ENCODE measurements at places on chromosomes 2 and 18.

GRCh38 chr2:43542285-43542933 lies 53.4 kb downstream of the THADA start:
- no peak for DNase-seq

GRCh38 chr2:170344663-170345346 lies 166.9 kb downstream of the MYO3B start:
- no peak for DNase-seq

- no peak for DNase-seq
Measured at GRCh38 chr18:79897940-79898625, 53.4 kb downstream of the SLC66A2 start.

DNA sequence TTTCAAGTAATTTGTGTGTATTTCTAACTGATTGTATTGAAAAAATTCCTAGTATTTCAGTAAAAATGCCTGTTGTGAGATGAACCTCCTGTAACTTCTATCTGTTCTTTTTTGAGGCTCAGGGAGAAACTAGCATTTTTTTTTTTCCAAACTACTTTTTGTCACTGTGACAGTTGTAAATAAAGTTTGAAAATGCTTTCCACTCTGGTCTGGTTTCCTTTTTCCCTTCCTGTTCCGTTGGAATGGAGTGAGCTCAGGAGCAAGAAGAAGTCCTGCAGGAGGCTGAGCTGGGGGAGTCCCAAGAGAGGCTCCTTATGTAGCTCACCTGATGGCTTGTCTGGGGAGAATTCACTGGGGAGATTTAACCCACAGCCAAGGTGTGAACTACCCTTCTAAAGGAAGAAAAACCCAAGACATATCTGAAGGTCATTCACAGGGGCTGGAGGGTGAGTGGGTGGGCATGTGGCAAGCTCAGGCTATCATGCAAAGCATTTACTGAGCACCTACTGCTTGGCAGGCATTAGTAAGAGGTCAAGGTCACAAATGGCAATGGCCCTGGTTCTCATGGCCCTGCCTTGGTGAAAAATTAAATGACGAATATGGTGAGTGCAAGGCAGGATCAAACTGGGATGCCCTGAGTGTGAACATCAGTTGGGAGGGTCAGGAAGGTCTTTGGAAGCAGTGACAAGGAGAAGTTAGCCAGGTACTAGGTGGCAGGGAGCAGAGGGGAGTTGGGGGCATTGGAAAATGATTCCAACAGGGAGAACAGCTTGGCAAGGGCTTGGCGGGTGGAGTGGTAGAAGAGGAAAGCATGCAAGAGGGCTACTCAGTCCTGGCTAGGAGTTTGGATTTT lies 28.7 kb downstream of the LBH start:
- DNase-seq: no peak

DNA sequence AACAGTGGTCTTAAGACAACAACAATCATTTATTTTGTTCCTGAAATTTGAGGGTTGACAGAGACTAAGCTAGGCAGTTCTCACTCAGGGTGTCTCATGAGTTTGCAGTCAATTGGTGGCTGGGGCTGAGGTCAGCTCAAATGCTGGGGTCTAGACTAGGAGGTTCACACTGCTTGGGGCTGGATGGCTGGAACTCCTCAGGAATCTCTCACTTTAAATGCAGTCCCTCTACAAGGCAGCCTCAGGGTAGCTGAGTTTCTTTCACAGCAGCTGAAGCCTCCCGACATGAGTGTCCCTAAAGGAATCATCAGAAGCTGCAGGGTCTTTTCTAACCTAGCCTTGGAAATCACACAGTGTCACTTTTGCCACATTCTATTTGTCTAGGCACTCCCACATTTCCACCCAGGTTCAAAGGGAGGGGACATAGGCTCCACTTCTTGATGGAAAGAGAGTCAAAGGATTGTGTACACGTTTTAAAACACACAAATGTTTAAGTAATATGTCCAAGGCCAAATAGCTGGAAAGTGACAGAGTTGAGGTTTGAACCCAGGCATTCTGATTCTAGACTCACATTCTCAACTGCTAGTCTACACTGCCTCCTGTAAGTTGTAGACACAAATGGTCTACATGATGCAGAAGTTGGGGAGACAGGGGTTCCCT lies 133.8 kb downstream of the ZFP36L2 start:
- DNase-seq: no peak

DNA sequence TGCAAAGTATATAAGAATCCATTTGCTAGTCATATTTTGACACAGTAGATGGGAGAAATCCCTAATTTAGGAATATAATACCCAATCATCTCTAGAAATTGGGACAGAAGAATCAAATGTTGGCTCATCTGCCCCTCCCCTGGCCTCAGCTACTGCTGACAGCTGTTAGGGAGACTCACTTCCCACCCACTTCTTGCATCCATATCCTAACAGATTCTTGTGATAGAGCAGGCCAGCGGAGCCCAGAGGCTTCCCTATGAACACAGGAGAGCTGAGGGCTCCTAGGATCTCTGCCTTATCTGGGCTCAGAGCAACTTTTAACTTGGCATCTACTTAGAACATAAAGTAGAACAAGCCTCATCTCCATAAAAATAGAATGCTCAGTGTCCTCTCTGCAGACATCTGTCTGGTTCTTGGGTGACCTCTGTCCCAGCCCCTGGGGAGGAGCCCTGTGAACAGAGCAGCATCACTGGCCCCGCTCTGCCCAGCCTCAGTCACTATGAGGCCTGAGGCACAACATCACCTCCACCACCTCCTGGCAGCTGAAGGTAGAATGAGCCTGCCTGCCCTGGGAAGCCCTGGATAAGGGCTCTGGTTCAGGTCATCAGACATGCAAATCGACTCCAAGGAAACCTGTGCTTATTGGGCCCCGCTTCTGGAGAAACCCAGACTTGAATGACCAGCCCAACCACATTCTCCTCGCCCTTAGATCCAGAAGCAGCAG lies 229.7 kb downstream of the ANKRD36B start:
- DNase-seq: no peak

DNA sequence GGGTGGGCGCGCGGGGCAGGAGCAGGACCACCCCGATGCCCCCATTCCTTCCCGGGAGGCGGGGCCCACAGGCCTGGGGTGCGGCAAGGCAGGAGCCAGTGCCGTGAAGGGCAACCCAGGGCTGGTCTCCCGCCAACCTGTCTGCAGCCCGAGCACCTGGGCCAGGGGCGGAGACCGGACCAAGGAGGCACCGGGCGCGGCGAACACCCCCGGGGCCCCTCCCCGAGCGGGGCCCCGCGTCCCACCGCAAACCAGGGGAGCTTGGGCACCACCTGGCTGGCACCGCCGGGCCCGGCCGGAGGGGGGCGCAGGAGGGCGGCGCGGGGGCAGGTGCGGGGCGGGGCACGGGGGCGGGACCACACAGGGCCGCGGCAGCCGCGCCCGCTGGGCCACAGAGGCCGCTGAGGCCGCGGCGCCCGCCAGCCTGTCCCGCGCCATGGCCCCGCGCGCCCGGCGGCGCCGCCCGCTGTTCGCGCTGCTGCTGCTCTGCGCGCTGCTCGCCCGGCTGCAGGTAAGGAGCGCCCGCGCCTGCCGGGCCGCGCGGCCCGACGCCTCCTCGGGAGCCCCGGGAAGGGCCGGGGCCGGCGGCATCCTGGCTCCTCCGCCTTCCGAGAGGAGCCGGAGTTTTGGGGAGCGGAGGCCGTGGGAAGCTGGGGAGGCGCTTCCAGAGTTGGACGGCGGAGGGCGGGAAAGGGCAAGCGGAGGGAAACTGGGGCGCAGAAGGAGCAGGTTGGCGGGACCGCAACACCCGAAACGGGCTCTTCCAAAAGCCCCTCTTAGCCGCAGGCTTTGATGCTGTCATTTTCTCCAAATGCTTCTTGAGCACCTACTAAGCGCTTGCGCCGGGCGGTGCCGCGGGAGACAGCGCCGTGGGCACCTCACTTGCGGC lies at the start of gene TNFRSF11A:
Gene TNFRSF11A, plus strand, starts transcription at position 394 of the 889 bp plus-strand sequence. Its CDS starts 43 bp downstream, at position 437.
- DNase-seq: peak; percentile 55

GRCh38 chr2:11437602-11438001 lies 28.4 kb downstream of the E2F6 start:
- DNase-seq: no peak

GRCh38 chr2:105541189-105542050 lies 142.6 kb upstream of the FHL2 start:
- no peak for DNase-seq

DNA sequence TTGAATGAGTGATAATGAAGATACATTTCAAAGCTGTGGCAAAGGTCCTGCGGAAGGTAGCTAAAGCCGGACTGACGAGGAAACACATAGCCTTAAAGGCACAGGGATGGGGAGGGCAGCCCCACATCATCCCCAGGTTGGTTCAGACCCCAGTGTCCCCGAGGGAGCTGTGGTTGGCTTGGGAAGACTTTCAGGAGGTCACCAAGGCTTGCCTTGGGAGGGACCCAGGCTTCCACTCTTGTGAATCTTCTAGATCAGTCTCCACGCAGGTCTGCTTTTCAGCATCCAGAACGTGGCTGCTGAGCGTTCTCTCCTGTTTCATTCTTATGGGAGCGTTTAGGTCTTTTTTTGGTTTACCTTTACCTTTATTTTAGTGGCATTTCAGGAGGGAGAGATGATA lies 16.8 kb downstream of the KIF1A start:
- no peak for DNase-seq

DNA sequence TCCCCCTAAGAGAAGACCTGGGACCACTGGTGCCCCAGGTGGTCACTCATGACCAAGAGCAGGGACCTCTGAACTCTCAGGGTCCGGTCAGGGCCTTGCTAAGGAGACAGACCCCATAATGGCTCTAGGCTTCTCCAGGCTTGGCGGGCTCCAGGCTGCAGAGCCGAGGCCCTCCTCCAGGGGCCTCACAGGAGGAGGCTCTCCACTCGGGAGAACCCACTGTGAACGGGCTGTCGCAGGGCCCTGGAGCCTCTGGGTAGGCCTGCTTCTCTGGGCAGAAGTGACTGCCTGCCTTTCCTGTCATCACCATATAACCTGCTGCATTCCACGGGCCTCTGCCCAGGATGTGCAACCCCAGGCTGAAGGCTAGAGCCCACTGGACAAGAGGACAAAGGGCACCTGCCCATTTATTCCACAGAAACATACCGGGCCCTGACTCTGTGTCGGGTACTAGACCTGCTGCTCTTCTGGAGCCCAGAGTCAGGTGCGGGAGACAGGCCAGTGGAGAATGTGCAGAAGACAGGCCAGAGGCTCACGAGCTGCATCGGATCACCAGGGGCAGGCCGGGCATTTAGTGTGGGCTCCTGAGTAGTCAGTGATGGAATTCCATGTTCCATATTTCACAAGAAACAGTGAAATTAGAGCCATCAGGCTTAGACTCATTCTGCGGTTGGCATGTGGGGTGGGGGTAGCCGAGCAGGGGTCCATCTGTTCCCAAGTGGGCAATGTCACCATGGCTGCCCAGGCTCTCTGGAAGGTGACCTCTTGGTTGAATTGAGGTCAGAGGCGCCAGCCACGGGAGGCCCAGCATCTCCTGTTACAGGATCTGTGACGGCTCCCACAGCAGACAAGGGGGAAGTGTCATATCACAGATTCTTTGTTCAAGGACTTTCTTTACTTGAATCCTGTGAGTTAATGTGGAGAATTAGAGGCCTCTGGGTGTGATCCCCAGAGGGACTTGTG lies 220.8 kb downstream of the SH3RF3 start:
- DNase-seq: no peak

- no peak for DNase-seq
Measured at GRCh38 chr2:24020244-24020643, 10.4 kb downstream of the MFSD2B start.

DNA sequence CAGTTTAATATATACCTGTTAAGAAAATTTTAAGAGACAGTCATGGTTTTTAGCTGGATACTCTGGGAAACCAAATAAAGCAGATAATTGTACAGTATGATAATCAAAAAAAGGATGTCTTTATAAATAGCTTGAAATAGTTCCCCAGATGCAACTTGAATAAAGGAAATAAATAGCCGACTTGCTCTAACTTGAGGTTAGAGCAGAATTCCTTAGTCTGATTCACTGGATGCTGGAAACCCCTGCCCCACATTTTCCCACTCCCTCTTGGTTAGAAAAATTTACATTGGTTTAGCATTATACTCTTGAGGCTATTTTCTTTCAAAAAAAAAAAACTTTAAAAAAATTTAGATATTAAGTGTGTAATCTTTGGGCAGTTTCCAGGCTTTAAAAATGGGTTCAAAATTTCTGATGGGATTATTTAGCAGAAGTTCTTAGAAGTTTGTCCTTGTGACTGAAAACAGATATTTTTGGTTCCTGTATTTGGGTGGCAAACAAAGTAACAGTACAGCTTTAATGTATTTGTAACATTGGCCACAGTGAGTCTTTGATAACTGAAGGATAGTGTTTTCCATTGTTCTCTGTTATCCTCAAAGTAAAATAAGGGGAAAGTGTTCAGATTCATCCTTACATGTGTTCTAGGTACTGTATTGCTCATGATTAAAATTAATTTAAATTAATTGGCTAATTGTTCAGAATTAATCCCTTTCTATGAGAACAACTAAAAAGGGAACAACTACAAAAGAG lies 39.6 kb downstream of the ITGAV start:
- DNase-seq: no peak

DNA sequence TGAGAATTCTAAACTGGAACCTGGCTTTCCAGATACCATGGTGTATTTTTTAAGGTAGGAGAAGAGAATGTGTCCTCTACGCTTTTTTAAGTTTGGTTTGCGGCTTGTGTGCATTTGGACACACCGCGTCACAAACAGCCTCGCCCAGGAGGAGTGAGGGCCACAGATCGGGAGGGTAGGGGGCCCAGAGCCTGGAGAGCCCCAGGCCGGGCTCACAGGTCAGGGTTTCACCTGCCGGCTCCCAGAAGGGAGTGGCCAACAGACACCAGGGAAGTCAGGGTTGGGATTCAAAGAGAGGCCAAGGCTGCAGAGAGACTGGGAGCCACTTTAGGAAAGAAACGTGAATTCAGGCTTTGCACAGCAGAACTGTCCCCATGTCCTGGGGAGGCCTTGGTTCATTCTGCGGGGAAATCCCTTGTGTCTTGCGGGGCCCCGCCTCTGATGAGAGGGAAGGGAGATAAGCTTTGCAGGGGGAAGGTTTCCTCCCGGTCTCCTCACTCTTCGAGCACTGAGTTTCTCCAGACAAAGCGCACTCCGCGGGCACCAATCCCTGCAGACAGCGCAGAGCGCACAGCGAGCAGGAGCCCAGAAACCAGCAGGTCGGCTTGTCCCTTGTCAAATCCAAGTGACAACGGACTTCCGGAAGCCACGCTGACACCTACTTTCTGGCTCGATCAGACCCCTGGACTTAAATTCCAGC lies 2.0 kb upstream of the TUBB6 start:
- no peak for DNase-seq

GRCh38 chr2:196307775-196308305 lies 136.5 kb upstream of the STK17B start:
- DNase-seq: no peak

DNA sequence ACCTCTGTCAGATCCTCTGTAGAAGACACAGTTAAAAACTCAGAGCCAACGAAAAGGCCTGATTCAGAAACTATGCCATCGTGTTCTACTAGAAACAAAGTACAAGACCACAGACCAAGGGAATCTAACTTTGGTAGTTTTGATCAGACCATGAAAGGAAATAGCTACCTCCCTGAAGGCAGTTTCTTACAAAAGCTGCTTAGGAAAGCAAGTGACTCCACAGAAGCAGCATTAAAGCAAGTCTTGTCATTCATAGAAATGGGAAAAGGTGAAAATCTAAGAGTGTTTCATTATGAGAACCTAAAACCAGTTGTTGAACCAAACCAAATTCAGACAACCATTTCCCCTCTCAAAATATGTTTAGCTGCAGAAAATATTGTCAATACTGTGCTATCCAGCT lies 58.2 kb downstream of the FSIP2 start:
- no peak for DNase-seq

Measured in T-helper 9 cell (primary cell).